NCI-H460 (cell line): ENCODE measurements at places on chromosomes 5 and 9.

DNA sequence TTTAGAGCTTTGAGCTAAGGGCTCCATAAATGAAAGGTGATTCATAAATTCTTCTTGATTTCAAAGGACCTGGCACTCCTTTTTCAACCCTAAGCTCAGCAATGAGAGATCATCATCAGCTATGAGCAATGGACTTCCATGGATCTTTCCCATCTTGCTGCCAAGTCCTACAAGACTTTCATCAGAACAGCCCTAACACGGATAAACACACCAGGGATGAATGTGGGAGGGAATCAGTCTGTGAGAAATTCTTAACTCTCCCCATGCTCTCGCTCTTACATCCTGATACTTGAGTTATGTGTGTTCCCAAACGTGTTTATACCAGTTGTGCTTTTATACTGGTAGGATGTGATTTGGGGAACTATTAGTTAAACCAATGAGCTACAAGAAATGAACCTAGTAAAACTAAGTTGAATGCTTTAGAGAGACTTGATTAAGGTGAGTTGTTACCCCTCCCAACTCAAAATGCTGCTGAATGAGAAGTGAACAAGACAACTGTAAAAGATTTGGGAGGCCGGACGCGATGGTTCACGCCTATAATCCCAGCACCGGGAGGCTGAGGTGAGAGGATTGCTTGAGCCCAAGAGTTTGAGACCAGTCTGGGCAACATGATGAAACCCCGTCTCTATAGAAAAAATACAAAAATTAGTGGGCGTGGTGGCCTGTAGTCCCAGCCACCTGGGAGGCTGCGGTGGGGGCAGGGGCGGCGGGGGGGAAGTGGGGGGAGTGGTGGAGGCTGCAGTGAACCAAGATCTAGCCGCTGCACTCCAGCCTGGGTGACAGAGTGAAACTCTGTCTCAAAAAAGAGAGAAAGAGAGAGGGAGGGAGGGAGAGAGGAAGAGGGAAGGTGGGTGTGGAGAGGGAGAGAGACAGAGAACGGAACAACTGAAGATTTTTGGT lies 5.2 kb upstream of the RPL26L1 start:
- DNase-seq: no peak

GRCh38 chr5:181152406-181152805 lies 5.0 kb downstream of the OR2V2 start:
- DNase-seq: no peak

- no peak for DNase-seq
Observed at GRCh38 chr9:70954126-70954525, 167.3 kb downstream of the TRPM3 start.

GRCh38 chr5:89232139-89232603 lies 349.2 kb upstream of the MEF2C start:
- DNase-seq: no peak

DNA sequence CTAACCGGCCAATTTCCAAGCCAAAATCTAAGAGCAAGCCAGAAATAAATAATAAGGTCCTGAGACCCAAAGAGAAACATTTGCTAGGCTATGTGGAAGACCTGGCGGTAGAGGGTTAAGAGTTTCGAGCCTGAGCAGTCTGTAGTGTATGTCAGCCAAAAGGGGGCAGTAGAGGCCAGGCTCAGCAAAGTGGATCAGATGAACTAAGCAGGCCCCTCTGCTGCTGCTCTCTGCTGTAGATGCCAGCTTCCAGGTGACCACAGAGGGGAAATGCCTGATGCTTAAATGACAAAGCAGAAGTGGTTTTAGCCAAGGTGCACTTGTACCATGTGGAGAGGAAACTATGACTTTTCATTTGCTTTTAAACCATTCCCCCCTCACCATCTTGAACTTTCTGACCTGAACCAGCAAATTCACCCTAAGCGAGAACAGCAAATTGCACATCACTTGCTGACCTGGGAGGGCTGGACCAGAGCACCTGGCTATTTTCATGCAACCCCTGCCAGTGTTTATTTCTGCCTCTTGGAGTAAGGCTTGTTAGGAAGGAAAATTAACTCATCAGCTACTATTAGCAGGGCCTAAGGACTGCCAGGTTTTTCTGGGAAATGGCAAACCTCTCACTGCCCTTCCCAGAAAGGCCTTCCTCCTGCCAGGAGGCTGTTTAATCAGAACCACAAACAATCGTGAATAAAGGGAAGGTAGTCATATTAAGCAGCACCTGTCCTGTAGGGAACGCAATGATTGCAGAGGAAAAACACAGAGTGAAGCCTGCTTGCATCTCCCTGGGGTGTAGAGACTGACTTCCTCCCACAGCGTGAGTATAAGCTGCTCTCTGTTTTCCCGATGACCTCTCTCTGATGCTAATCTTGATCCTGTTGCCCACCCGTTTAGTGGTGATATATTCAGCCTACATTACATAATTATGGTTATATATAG lies 818.2 kb downstream of the TLR4 start:
- peak; percentile 22 for DNase-seq

- DNase-seq: no peak
Observed at GRCh38 chr9:80555782-80556325, 984.1 kb downstream of the TLE4 start.

- DNase-seq: no peak
Observed at GRCh38 chr5:88847420-88847819, 35.6 kb downstream of the MEF2C start.

- DNase-seq: no peak
Observed at GRCh38 chr9:95067897-95068296, 249.6 kb downstream of the FANCC start.

GRCh38 chr5:142182840-142183239 lies 74.3 kb downstream of the NDFIP1 start:
- DNase-seq: no peak
